ENCODE measurements at places on chromosomes 1 and 21. TPM values are rescaled to one million over a fixed set of nuclear protein-coding genes. Genes with fewer than 3 reads are reported as not detected.

DNA sequence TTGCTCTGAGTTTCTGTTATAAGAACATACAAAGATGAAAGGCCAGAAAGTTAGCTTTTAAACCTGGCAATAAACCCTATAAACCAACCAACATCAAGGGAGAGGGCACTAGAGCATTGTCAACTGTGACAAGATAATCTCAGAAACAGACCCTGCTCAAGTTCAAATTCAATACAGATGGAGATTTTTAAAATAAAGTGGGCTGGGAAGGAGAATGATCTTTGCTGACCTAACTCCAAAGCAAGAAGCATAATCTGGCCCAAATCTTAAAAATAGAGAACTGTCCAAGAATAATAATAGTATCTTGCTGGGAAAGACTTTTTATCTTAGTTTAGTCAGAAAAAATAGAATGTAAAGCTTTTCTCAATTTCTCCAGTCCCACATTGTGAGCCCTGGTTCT, 485.5 kb downstream of the DISC1 start:
- no peak for DNase-seq

DNA sequence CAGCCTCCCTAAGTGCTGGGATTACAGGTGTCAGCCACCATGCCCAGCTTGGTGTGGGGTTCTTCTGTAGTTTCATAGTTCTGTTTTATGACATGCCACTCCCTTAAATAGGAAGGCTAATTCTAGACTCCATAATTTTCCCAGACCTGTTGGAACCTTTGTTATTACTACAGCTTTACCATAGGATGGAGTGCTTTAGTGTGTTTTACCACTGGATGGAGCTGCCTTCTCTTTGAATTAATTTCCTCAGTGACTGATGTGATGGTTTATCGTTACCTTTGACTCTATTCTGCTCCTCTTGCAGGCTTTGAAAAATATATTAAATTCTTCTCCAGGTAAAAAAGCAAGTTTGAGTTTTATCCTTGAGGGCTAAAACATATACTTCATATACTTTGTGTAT, 84.6 kb upstream of the NEK7 start:
- no peak for DNase-seq

GRCh38 chr21:36048357-36048756, 12.0 kb downstream of the SETD4 start:
- DNase-seq: no peak

DNA sequence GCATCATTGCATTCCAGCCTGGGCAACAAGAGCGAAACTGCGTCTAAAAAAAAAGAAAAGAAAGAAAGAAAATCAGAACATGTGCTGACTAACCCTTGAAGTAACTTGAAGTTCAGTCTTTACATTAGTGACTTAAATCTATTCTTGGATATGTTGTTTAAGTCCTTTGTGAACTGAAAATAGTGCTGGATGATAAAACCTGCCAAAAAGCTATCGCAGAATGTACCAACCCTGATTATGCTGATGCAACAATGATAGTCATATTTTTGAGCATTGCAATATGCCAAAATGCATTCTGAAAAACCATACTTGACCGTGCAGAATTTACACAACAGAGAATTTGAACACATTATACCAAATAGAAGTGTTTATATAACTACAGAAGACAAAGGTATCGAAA, 30.7 kb downstream of the SHISAL2A start:
- DNase-seq: no peak

GRCh38 chr1:6500544-6501278, 9.2 kb upstream of the PLEKHG5 start:
- DNase-seq: no peak

DNA sequence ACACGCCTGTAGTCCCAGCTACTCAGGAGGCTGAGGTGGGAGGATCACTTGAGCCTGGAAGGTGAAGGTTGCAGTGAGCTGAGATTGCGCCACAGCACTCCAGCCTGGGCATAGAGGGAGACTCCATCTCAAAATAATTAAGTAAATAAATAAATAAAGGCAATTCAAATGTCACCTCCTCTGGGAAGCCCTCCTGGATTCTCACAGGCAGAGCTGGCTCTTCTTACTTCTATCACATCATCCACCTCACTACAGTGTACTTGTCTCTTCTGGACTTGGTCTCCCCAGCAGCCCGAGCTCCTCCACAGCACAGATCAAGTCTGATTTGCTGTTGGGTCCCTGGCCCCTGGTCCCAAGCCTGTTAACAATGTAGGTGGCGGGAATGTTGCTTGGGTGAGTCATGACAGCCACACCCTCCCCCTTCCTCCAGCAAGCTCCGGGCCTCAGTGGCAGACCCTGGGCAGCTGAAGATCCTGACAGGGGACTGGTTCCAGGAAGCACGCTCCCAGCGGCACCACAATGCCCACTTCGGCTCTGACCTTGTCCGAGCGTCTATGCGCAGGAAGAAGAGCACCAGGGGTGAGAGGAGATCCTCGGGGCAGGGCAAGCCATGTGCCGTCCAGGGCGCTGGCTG, 5.3 kb downstream of the SYTL1 start:
- no peak for DNase-seq

DNA sequence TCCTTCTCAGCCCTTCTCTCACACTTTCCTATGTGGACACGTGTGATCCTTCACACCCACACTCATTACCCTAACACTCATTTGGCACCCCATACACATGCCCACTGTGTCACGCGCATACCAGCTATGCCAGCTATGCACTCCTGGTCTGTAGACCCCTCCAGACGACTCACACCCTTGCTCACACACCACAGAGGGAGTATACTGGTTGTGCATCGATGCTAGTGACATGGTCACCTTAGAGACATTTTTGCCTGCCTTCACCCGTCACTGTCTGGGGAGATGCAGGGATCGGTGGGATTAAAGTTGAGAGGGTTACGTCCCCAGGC, 8.3 kb upstream of the PPM1J start:
- no peak for DNase-seq

FAAH gene
- total RNA-seq: 24.8 TPM

RIMS3 gene
- 9.0 TPM for total RNA-seq

NT5C1A gene
- not detected for total RNA-seq

C4BPA gene
- 0.32 TPM for total RNA-seq

TTLL7 gene
- total RNA-seq: 21.2 TPM

OLIG2 gene
- not detected for total RNA-seq
